SHP77 (cell line): ENCODE measurements at places on chromosomes 5 and 9.

DNA sequence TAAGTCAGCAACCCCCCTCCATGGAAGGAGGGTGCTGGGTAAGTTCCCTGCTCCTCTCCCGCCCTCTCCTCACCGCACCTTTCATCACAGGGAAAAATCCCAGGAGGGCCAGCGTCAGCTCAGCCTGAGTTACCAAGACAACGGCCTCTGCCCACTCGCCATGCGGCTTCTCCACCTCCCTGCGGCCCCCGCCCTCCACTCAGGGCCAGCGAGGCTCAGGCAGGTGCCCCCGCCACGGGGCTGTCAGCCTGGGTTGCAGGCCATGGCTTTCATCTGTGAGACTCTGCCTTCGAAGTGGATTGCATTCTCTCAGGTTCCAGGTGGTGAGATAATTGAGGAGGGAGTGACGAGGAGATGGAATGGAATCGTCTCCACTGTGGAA is 27.2 kb upstream of the LAMC3 start:
- no peak for DNase-seq

GRCh38 chr9:88741335-88741734 is 206.4 kb downstream of the NXNL2 start:
- DNase-seq, result peak; percentile 12

- DNase-seq, result no peak
Observed at GRCh38 chr5:89236900-89237299, 353.9 kb upstream of the MEF2C start.

GRCh38 chr9:78118742-78119473 is 87.3 kb upstream of the GNAQ start:
- no peak for DNase-seq

DNA sequence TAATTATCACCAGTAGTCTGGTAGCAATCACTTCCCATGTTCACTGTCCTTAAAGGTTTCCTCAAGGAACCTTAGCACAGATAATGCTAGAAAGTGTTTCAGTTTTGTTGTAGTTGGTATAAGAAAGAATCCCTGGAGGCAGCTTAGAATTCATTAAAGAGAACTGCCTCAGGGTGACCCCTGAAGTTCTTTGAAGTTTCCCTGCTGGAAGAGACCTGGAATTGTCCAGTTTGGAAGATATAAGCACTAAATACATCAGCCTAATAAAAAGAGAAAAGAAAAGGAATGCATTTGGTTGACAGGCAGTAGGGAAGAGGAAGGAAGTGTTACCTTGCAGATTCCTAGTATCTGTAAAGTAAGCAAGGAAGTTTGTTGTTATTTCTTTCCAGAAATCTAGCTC is 999.6 kb upstream of the DMAC1 start:
- DNase-seq, result no peak

DNA sequence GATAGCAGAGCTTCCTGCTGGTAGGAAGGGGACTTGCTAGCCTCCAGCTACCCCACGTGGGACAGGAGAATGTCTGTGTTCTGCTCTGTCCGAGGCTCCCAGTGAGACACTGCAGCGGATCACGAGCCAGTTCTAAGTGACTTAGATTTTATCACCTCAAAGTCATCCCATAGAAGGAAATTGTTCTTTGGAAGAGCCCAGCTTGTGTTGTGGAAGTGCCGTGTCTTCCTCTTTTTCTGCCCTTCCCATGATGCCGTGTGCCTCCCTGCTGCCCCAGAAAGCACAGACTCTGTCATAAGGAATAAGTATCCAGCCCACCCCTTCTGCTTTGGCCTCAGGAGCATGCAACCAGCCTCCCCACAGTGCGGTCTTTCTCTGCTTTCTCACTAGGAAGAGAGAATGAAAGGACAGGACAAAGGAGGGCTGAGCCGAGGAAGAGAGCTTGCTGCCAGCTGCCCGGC is 35.6 kb downstream of the RUFY1 start:
- DNase-seq, result no peak

- DNase-seq, result no peak
Observed at GRCh38 chr5:54249210-54250028, 61.0 kb downstream of the ARL15 start.

DNA sequence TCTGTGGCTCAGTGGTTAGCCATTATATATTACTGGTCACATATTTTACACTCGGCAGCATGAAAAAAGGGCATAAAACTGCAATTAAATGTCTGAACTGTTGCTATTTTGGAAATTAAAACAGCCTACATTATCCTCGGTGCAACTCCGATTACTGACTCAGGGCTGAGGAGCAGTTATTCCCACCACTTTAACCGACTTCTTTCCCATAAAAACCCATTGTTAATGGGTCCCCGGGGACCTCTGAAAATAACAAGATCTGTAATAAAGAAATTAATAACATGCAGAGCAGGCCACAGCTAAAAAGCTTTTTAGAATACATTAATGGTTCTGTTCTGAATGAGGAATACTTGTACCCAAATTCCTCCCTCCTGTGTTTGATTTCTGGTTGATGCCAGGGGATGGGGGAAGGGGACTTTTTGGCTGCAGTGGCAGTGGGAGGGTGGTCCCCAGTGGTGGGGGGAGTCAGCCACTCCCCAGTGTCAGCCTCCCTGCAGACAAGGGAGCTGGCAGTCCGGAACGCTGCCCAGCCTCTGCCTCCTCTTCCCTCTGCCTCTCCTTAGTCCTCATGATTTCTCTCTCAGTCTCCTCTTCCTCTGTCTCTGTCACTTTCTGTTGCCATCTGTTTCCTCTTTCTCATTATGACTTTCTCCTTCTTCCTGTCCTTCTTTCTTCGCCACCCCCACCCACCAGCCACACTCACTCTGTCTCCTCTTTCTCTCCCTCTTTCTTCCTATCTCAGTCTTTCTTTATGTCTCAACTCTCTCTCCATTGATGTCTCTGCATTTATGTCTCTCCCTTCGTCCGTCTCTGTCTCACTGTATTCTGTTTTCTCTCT is 59.0 kb upstream of the ZBTB43 start:
- DNase-seq, result no peak

DNA sequence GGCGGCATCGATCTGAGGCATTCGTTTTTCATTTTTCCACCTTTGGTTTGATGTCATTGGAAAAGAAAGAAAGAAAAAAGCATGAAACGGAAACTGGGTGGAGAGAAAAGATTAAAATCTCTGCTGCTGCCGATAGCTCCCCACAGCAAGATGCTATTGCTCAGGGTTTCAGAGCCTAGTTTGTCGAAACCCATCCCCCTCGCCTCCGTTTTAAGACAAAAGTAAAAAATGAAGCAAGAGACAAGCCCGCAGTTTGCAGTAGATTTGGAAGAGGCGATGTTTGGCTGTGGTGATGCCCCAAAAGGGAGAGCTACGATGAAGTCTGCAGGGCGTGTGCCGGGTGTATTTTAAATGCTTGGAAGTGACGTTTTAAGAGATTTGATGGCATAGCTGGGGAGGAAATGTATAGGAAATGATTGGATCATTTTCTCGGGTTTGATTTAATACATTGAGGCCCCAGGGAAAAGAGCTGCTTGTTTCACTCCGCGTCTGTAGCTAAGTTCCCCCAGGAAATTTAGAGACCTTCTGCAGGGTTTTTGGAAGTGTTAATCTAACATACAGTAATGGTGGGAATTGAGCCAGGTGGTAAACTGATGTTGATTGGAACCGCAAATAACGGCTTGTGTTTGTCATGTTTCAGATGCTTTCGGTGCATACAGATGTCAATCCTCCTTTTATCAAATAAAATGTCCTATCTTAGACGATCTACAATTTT is 909 bp downstream of the NDFIP1 start:
- DNase-seq, result no peak

GRCh38 chr5:171968531-171968930 is 37.9 kb downstream of the FBXW11 start:
- DNase-seq, result no peak

GRCh38 chr9:22722492-22722891 is 275.9 kb downstream of the DMRTA1 start:
- no peak for DNase-seq

DNA sequence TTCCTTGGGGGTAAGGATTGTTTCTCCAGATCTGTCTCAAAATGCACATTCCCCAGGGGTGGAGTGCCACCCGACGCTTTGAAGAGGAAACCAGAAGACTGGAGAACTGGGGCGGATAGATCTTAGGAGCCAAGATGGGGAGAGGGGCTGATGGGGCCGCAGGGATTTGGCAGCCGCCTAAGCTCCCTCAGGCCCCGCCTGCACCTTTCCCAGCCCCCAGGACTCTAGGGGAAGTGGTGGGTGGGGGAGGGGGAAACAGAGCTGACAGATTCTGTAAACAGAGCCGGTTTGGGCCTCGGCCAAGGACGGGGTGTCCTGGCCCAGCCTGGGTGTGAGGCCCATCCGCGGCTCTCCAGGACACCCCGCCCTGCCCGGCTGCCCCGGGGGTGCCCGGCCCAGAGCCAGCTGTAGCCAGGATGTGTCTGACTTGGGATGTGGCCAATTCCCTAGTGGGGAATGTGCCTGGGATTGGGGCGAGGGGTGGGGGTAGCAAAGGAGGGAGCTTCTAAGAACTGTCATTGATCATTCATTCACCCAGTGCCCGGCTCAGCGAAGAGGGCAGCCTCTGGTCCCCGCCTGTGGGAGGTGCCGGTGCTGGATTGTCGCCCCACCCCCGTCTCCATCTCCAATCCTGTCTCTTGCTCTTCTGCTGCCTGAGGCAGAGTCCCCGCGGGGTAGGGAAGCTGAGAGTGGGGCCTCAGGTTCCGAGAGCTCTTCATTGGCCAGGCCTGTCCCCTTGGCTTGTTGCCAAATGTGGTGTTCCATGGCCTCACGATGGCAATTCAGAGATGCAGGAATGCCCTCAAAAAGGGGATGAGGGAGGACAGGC is 54.8 kb upstream of the CDKN2AIPNL start:
- peak; percentile 82 for DNase-seq

- DNase-seq, result no peak
Observed at GRCh38 chr5:150782850-150783249, 4.3 kb downstream of the SMIM3 start.

- no peak for DNase-seq
Observed at GRCh38 chr9:99762470-99762869, 59.2 kb upstream of the NR4A3 start.

DNA sequence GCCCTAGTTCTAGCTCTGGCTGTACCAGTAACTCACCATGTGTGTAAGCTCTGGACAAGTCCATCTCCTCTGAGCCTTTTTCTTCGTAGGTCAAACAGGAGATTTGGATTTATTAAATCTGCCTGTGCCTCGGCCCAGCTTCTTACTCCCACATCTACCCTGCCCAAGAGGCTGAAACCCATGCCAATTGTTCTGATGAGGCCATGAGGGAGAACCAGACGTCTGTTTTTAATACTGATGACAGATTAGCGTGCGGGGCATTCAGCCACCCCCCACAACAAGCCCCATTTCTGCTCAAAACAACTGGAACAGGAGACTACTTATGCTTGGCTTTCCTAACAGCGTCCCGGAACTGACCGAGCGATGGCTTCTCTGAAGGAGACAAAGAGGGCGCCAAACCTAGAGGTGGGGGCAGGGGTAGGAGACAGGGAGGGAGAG is 81.2 kb upstream of the TRIM32 start:
- no peak for DNase-seq

DNA sequence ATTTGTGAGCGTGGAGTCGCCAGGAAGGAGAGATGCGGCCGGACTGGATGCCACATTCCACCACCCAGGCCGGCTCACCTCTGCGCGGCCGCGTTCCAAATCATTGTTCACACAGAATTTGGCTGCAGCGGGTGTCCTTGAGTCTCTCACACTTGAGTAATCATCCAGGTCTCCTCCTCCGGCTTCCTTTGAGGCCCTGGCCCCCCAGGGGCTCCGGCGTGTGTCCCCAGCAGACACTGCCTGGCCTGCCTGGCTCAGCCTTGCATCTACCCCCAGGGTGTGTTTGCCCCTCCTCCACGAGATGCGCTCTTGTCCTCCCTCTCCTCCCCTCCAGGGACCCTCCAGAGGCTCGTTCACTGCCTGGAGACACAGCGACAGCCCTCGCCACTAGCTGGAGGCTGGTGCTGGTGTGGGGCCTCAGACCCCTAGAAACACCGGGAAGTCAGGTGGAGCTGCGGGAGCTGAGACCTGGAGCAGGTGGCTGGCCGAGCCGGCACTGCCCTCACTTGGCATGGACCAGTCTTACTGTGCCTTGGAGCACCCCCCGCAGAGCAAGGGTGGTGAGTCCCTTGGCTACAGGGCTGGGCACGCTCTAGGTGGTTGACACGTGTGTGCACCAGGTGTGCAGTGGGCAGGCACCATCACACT is 7.0 kb upstream of the SLC9A3 start:
- no peak for DNase-seq

DNA sequence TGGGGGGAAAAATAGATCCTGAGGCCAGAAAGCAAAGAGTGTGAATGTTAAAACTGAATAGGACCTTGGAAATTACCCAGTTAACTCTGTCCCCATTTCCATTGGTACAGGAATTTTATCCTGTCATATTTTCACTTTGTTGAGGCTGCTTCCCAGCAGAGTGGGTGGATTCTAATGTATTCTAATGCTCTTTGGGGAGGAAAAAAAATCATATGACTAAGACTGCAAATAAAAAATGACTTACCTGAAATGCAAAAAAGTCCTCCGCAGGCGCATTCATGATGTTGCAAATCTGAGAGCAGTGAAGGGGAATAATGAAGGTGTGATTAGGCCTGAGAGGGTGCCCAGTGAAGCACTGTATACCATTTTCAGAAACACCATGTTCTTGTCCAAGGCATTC is 41.2 kb downstream of the PDE6A start:
- DNase-seq, result no peak

GRCh38 chr5:169150108-169150507 is 150.8 kb downstream of the SLIT3 start:
- DNase-seq, result no peak

DNA sequence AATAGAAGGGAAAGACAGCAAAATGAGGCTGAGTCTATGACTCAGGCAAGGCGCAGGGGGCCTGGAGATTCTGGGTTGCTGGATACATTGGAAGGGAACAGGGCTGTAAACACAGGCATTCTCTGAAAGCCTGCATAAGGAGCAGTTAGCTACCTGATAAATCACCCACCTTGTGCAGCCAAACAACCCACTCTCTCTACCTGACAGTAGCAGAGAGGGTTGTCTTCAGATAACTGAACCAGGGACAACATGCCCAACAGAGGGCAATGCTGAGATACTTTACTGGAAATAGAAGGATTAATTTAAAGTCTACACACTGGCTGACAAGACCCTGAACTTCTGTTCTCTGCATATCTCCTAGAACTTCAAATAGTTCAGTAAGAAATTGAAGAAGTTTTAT is 161.6 kb downstream of the KCTD16 start:
- DNase-seq, result peak; percentile 3

DNA sequence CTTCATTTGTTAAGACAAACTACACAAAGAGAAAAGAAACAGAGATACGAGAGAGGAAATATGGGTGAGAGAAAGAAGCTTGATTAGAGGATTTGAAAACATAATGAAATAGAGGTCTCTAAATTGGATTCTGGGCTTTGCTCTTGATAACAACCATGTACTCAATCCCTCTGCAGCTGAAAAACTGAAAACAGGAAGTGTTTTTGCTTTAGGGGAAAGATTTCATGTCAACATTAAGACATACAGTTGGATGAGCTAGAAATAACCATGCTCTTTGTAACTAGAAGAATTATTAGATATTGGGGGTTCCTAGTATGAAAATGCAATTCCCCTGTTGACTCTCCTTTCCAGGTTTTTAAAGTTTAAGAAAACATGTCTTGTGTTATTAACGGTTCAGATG is 21.9 kb downstream of the CRHBP start:
- no peak for DNase-seq

- no peak for DNase-seq
Observed at GRCh38 chr9:115517335-115518075, 399.5 kb upstream of the TNC start.
